ENCODE measurements at places on chromosomes 4 and X.

DNA sequence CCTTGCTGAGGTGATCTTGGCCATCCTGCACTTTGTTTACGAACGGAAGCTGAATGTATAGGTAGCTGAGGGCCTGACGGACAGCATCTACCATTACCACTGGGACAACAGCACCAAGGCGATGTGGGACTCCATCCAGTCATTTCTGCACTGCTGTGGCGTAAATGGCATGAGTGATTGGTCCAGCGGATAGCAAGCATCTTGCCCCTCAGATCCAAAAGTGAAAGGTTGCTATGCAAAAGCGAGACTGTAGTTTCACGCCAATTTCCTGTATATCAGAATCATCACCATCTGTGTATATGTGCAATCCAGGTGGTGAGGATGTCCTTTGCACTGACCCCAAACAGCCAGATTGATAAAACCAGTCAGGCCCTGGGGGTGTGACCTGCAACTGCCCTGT lies 4.2 kb upstream of the PYURF start:
- no peak for DNase-seq

- DNase-seq = no peak
These were observed 18.7 kb upstream of the ZNF157 start for GRCh38 chrX:47351706-47352105.

DNA sequence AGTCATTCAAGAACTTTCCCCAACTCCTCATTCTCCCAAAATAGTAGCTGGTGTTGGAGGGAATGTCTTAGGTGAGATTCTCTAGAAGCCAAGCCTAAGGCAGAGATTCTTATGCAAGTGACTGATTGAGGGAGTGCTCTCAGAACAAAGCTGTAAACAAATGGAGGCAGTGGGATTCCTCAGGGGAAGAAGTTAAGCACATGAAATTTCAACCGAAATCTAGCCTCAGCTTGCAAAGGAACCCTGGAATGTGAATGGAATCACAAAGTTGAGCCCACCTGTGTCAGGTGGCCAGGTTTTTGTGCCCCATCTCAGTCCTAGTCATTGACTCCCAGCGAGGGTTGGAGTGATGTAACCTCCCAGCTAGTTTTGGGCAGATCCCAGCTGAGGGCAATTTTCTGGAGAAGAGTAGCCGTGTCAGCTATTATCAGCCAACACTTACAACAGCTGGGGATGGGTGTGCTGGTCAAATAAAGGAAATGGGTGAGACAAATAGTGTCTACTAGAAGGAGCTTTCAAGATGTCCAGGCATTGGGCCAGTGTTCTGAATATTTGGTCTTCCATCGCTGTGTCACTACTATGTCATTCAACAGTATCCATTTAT lies 29.7 kb upstream of the FGF2 start:
- DNase-seq = no peak

- DNase-seq = no peak
These were observed 168.6 kb downstream of the COX18 start for GRCh38 chr4:72900952-72901351.

GRCh38 chr4:173138624-173139023 lies 30.0 kb upstream of the GALNT7 start:
- no peak for DNase-seq

DNA sequence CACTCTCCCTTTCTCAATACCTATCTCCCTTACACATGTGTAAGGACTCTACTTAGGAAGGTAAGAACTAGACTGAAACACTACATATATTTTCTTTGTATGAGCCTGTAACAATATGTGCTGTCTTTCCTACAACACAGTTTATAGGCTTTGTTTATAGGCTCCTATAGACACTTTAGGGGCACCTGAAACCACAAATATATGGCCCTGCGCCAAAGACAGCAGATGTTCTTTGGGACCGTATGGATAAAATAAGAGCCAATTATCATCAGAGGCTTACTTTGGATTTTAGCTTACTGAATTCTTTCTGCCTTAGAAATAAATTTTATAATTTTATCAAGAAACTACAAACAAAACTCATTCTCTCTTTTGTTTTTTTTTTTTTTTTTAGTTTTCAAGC lies 16.6 kb upstream of the CXCL3 start:
- no peak for DNase-seq

GRCh38 chr4:37827030-37827685 lies 672 bp downstream of the PGM2 start:
- DNase-seq = no peak

Data from CD4-positive, alpha-beta memory T cell (primary cell).